ENCODE measurements at places on chromosomes 6 and 20.

GRCh38 chr6:12485226-12485764 is 195.1 kb downstream of the EDN1 start:
- DNase-seq = no peak

DNA sequence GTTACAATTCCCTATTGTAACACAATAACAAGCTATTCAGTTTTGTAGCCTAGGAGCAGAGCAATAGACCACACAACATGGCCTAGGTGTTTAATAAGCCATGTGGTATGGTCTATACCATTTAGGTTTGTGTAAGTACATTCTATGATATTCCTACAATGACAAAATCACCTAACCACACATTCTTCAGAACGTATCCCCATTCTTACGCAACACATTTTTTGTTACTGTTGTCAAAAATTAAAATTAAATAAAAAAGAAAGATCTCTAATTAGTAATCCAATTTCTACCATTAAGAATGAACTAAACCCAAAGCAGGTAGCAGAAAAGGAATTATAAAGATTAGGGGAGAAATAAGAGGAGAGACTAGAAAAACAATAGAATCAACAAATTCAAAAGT is 44.0 kb downstream of the RANBP9 start:
- no peak for DNase-seq

GRCh38 chr6:101760843-101761621 is 367.5 kb downstream of the GRIK2 start:
- DNase-seq = no peak

GRCh38 chr6:149246691-149247384 is 70.7 kb upstream of the TAB2 start:
- no peak for DNase-seq

DNA sequence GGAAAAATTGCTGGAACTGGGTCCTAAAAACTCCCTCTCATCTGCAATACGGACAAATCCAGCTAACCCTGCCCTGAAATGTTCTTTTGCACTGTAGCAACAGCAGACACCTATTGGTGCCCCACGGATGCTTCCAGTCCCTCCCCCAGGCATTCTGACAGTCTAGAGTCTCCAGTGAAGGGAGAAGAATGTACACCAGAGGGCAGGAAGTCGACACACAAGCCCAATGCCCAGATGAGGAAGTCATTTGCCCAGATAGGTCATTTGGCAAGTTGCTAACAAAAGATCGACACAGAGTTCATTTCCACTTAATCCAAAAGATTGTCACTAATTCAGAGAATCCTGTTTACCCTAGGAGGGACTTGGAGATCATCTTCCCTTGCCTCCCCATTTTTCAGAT is 293.0 kb upstream of the PRDM1 start:
- DNase-seq = no peak

GRCh38 chr20:50169329-50169823 is 15.9 kb upstream of the PEDS1 start:
- DNase-seq = peak; percentile 59

GRCh38 chr6:168789699-168790098 is 348.7 kb downstream of the SMOC2 start:
- DNase-seq = no peak

GRCh38 chr6:5143634-5144311 is 58.6 kb downstream of the PPP1R3G start:
- DNase-seq = peak; percentile 67

DNA sequence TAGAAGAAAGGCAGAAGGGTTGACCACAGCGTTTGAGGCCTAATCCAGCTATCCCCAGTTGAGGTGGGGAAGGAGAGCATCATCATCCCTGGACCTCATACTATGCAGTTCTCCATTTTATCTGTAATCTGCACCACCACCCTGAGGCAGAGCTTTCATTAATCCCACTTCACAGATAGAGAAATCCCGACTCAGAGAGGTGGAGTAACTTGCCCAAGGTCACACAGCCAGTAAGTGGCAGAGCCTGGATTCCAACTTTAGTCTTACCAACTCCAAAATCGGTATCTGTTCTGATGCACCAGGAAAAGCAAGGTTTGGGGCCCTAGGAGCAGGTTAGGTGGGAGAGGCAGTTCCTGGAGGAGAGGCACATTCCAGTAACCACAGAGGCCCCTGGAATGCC is 6.7 kb downstream of the TMEM74B start:
- DNase-seq = no peak

- no peak for DNase-seq
Observed at GRCh38 chr20:33345342-33345741, 56.0 kb downstream of the CDK5RAP1 start.

GRCh38 chr6:130293800-130294199 is 71.0 kb upstream of the SAMD3 start:
- DNase-seq = no peak

GRCh38 chr20:15567219-15567618 is 1006.0 kb downstream of the KIF16B start:
- no peak for DNase-seq

- DNase-seq = no peak
Observed at GRCh38 chr20:23034721-23035671, at the start of gene SSTR4. Gene SSTR4, plus strand, starts transcription at chr20:23035312. Its CDS starts 172 bp downstream, at chr20:23035484.

- DNase-seq = no peak
Observed at GRCh38 chr6:105163183-105163582, 16.6 kb downstream of the POPDC3 start.

DNA sequence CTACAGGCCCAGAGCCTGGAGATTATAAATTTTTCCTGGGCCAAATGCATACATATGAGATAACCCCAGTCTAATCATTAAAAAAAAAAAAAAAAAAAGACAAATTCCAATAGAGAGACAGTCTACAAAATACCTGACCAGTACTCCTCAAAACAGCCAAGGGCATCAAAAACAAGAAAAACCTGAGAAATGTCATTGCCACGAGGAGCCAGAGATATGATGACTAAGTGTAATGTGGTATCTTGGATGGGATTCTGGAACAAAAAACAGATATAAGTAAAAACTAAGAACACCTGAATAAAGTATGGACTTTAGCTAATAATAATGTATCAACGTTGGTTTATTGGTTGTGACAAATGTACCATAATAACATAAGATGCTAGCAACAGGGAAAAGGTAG is 24.9 kb downstream of the UBE2V1 start:
- no peak for DNase-seq

DNA sequence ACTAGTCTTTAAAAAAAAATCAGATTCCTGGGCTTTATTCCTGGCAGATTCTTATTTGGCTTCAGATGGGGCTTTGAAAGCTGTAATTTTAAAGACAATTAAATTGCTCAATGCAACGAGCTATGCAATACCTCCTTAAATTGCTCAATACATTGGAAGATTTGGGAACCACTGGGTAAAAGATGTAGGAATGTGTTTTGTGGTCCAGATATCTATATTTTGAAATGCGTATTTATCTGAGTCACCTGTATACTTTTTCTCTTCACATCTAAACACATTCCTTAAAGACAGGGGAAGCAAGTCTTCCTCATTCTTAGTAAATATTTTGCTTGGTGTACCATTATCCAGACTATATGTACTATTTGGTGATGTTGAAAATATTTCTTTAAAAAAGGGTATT is 29.6 kb upstream of the MAP7 start:
- no peak for DNase-seq

GRCh38 chr20:56373942-56374341 is 15.2 kb downstream of the FAM210B start:
- DNase-seq = no peak

GRCh38 chr6:35044761-35045421 is 96.2 kb downstream of the TCP11 start:
- DNase-seq = no peak

DNA sequence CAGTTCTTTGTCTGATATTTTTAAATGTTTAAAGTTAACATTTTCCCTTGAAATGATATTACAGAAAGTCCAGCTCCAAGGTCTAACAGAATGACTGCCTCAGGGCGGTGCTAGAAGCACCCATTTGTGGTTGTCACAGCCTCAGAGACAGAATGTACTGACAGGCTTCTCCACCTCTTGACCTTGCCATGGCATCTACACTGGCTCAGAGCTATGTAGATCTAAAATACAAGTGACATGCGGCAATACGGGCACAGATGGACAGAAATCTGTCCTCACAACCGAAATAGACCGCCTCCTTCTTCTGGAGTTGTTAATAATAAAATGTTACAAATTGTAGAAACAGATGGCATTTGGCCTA is 167.2 kb upstream of the THEMIS start:
- DNase-seq = no peak

GRCh38 chr6:3630258-3630835 is 121.2 kb downstream of the PXDC1 start:
- no peak for DNase-seq

DNA sequence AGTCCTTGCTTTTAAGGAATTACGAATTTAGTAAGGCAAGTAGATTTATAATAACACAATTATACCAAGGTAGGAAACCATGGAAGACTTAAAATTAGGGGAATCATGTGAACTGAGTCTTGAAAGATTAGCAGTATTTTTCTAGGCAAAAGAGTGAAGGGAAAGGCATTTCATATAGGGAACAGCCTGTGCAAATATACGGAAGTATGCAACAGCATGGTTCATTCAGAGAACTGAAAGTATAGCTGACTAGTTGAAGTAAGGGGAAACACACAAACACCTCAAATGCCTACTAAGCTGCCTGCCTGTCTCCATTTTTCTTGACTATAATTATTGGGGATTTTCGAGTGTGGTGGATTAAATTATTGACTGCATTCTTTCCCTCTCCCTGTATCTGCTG is 39.0 kb upstream of the ECHDC1 start:
- no peak for DNase-seq

- DNase-seq = no peak
Observed at GRCh38 chr6:26240157-26241032, 124.6 kb upstream of the BTN3A2 start.

DNA sequence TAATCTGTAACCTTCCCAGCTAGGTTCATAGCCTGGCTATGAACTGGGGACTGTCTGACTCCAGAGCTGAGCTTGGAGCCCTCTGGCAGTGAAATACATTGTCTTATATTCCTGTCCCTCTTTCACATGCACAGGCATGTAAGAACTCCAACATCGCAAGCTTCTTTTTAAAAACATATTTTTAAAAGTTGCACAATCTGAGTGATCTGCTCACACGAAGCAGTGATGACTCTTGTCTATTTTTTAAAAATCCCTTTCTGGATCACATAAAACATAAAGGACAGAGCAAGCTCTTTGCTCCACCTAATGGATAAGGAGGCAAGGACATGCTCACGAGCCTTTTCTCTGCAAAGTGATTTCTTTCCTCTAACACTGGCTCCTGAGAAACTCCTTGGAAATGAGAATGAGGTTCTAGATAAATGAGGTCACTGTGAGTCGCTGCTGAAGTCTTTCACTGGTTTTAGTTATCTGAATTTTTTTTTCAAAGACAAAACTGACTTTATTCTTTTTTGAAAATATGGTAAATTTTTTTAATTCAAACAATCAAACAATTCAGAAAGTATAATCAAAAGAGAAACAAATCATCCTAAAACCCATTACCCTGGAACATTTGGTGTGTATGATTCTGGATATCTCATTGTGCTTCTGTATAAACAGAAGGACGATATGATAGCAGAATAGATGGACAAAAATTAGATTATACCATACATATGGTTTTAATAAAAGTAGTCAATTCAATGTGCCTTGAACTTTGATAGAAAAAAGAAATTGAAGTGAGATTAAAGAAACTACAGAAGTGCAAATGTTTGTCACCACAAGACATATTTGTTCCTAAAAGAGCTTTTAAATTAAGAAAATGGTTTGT is 30.8 kb downstream of the IL20RA start:
- DNase-seq = no peak

- no peak for DNase-seq
Observed at GRCh38 chr20:58403272-58403671, 14.2 kb downstream of the VAPB start.

DNA sequence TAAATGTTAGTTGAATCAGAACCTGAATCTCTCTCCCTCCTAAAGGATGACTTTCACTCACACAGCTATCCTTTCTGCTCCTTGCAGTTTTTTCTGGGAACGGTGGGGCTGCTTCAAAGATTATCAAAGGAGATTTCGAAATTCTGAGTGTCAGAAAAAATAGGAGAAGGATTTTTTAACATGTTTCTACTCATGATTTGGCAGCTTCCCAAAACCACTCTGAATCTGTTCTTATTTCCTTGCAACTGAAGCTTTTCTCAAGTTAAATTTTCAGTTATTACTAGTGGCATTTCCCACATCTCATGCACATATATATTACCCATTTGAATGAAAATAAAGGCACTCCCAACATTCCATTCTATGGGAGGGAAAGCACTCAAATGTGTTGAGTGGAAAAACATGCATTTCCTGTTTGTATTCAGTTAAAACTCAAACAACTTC is 123.6 kb downstream of the LCA5 start:
- no peak for DNase-seq

GRCh38 chr6:31462026-31462963 is 35.6 kb upstream of the MICB start:
- no peak for DNase-seq

DNA sequence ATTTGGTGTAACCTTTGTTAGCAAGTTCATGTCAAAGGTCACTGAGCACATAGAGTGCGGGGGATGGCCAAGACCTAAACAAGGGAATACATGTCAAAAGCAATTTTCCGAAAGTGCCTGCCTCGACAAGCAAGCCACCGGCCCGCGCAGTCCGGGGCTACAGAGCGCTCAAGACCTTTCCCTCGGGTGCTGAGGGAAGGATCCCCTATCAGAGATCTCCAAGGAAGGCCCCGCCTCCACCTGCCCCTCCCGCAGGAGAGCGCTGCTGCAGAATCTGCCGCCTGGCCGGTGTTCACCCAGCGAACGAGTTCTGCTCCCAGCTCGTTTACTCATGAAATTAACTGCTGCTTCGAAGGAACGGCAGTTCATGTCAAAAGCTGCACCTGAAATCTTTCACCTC is 252.7 kb downstream of the BMP7 start:
- DNase-seq = no peak

DNA sequence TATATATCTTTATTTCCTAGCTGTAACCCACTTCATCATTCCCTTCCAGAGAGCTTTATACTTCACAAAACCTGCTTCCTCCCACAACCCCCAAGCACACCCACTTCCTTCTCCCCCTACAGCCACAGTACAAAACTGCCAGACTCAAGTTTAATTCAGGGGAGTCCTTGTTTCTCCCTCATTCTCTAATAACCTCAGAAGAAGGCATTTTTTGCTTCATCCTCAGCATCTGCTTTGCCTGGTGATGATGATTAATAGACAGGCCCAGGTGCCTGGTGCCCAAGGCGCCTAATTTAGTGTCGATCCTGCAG is 414.3 kb downstream of the KIF16B start:
- no peak for DNase-seq

DNA sequence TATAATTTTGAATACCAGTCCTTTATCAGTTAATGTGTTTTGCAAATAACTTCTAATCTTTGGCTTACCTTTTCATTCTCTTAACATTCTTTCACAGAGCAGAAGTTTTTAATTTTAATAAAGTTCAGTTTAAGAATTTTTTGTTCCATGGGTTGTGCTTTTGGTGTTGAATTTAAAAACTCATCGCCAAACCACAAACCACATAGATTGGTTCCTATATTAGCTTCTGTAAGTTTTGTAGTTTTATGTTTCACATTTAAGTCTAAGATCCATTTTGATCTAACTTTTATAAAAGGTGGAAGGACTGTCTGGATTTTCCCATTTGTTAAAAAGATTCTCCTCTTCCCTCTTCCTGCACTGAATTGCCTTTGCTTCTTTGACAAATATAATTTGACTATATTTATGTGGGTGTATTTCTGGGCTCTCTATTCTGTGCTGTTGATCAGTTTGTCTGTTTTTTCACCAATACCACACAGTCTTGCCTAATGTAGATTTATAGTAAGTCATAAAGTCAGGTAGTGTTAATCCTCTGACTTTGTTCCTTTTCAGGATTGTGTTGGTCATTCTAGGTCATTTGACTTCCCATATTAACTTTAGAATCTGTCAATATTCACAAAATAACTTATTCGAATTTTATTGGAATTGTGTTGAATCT is 17.5 kb upstream of the SDCBP2 start:
- DNase-seq = no peak

GRCh38 chr20:16486532-16486931 is 86.7 kb downstream of the KIF16B start:
- no peak for DNase-seq

Measured in activated CD4-positive, CD25-positive, alpha-beta regulatory T cell treated with anti-CD3 and anti-CD28 coated beads, Interleukin-2, amount 50 U/mL, for 16 hours (primary cell).